RKO (cell line): ENCODE measurements at places on chromosomes 6 and 20.

GRCh38 chr20:23084845-23085365 lies 1.2 kb downstream of the CD93 start:
- DNase-seq: no peak

DNA sequence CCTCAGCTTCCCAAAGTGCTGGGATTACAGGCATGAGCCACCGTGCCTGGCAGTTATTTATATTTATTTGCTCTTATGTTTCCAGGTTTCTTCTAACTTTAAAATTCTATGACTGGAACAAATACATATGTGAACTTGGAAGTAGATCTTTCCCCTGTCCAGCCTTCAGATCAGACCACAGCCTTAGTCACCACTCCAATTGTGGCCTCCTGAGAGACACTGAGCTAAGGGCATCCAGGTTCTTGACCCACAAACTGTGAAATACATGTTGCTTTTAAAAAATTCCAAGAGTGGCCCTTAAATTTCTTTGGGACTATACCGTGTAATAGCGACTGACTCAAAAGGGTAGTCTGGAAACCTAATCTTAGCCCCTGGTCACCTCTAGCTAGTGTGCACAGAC lies 1.5 kb upstream of the ADGRG6 start:
- no peak for DNase-seq

- DNase-seq: no peak
Observed at GRCh38 chr6:111663692-111664564, 58.2 kb upstream of the TRAF3IP2 start.

GRCh38 chr6:97812940-97813339 lies 529.9 kb upstream of the MMS22L start:
- no peak for DNase-seq

DNA sequence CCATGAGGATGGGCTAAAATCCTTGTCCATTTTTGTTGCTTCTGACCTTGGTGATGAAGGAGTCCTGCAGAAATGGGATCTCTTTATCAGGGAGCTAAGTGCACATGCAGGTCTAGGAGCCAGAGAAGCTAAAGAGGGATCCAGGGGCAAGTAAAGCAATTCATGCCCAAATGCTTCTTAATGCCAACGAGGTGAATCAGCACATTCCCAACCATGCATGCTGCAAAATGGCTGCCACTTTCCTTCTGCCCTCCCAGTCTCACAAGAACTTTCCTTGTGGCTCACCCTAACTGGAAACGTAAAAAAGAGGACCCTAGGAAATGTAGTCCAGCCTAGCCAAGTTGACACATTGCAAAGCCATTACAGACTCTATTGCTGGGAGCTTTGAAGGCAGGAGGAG lies 298.4 kb downstream of the MAFB start:
- no peak for DNase-seq

GRCh38 chr6:140208286-140208685 lies 833.8 kb upstream of the CITED2 start:
- DNase-seq: no peak

DNA sequence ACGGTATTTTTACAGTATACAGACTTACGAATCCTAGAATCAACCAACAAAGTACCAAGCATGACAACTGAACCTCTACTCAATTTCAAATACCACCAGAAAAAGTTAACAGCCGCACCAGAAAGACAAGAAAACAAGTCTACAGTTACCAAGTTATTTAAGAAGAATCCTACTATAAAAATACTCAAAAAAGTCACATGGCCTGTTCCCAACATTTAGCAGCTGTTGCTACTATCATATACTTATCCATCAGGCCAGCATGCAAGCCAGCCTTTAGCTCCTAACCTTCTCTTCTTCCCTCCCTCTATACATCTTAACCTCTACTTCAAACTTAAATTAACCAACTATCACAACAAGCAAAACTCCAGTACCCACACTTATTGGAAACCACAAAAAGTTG lies 1.9 kb downstream of the SYNCRIP start:
- DNase-seq: peak; percentile 31

DNA sequence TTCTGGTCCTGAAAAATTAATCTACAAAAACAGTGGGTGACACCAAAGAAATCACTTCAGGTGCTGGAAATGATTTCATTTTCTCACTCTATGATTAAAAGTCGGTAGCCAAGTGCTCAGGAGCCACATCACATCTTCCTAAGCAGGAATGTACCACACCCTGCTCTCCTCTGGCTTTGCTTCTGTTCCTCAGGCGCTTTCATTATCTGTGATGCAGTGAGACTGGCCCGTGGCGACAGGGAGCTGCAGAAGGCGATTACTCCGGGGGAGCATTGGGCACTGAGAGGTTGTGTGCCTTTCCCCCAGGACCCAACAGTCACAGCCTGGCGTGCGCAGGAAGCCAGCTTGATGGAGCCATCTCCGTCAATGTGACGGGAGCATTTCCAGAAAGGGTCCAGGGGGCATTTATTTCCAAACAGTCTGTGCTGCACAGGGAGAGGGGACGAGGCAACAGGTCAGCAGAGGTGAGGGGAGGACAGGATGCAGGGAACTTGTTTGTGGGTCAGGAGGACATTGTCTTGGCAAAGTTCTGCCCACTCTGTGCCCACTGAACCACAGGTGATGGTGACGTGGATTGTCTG lies 5.6 kb upstream of the ZNF831 start:
- no peak for DNase-seq

GRCh38 chr6:71724456-71725125 lies 161.8 kb upstream of the RIMS1 start:
- DNase-seq: no peak

GRCh38 chr6:32658268-32658897 lies 8.1 kb downstream of the HLA-DQB1 start:
- no peak for DNase-seq

DNA sequence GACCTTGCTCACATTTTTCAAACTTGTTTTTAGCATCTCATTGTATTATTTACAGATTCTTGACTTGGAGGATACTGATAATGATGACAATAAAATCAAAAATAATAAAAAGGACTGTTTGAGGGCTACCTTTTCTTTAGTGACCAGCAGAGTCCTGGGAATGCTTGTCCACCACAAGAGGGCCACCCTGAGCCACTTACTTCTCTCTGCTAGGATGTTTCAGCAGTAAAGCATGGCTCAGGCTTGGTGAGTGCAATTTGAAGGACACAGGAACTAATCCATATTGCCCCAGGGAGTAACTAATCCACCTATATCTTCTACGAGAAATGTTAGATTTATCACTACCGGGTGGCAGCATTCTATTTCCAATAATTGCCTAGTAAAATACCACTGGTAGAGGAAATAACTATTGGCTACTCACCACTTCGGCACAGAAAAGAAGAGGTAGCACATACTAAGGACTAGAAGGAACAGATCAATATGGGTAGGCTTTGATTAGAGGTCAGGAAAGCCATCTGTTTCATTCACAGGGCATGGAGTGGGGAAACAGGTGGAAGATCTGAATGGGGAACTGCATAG lies 5.8 kb upstream of the KIAA0408 start:
- DNase-seq: peak; percentile 75
